Stimulated activated CD8-positive, alpha-beta memory T cell treated with anti-CD3 and anti-CD28 coated beads, Interleukin-15, amount 100 ng/mL, for 24 hours (primary cell): ENCODE measurements at places on chromosomes 5 and 9.

- DNase-seq, result no peak
Observed at GRCh38 chr9:131645078-131645776, 94.6 kb downstream of the RAPGEF1 start.

DNA sequence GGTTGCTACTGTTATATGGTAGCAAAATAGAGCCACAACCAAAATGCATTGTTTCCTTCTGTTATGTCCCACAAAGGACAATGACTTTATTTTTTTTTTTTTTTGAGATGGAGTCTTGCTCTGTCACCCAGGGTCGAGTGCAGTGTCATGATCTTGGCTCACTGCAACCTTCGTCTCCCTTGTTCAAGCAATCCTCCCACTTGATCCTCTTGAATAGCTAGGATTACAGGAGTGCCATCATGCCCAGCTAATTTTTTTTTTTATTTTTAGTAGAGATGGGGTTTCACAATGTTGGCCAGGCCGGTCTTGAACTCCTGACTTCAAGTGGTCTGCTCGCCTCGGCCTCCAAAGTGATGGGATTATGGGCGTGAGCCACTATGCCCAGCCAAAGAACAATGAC is 527.7 kb upstream of the SGCD start:
- DNase-seq, result no peak

GRCh38 chr5:96714951-96715451 is 52.8 kb downstream of the CAST start:
- no peak for DNase-seq

- DNase-seq, result no peak
Observed at GRCh38 chr5:13780081-13780480, 164.4 kb downstream of the DNAH5 start.

- DNase-seq, result no peak
Observed at GRCh38 chr5:142295084-142295758, 29.6 kb downstream of the SPRY4 start.

DNA sequence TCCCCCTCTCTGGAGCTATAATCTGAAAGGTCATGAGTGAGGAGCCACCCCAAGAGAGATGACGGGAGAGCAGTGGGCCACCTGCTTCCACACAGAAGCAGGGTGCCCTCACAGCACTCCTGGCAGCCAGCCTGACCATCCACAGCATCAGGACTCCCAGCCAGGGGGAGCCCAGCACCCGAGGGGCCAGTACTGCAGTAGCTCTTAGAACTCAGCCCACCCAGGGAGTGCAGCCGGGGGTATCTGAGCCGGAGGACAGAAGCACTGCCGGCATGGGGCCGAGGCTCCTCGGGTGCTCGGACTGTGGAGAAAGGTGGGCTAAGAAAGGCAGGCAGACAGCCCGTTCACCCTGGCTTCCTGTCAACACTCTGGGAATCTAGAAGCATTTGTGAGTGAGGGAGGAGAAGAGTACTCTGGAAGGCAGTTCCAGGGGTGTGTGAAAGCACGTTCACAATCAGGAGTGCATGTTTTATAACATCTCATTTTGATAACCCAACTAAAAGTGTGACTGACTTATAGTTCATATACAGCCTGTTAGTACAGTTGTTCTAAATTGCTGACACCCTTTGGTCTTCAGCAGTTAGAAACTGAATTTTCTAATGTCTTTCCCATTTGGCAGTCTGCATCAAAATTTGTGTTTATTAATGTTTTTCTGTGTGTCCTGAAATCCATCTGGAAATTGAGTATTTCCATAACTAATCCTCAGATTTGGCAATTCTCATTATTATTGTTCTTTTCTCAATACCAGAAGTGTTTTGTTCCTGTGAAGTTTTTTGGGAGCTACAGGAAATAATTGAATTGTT is 25.9 kb upstream of the ASPN start:
- DNase-seq, result no peak

DNA sequence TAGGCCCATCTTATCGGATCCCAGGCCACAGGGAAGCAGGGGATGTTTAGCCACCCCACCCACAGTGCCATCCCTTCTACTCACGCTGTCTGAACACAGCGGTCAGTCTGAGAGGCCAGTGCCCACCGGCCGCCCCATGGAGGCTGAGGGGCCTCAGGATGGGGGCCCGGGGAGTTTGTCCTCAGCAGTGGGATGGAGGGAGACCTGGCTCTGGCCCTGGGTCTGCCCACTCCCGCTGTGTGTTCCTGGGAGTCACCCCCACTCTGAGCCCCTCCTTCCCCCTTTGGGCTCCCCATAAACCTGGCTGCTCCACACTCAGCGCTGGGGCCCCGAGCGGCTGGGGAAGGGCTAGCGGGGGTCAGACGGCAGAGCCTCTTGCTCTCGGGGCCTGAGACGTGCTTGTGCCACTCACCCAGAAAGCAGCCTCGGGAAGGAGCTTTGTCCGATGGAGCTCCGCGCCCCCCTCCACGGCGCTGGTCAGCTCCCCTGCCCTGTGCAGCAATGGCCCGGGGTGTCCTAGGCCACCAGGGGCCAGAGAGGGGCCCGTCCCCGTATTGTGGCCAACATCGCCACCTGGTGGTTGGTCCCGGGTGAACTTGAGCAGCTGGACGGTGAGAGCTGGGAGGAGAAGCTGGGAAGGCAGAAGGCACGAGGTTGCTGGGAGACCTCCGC is 10.9 kb upstream of the LAMC3 start:
- peak; percentile 10 for DNase-seq

DNA sequence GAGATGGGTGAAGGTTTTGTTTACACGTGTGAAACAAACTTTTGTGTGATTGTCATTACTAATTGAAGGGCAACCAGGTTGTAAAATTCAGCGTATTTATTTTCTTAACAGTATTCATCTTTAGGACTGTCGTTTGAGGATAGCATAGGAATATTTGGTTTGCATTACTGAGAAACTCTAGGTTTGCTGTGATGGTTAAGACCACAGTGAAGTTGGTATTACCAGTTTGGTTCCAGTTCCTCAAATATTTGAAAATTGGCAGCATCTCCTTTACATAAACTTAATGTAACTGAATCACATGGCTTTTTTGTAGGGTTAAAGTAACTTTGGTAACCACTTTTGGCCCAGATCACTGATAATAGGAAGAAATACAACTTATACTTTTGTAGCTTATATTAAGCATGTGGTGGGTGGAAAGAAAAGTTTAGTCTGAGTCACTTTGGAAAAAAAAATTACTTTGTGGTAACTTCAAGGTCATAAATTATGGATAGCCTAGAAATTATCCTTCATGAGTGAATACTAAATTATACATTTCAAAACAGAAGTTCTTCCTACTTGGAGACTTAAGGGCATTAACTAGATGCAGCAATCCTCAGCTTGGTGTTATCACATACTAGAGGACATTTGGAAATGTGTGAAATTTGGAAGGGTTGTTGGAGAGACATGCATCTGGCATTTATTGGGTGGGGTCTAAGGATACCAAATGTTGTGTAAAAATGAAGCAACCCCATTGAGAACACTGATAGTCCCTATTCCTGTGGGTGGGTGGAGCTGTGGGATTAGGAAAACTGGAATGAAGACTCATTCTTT is 33.9 kb downstream of the G3BP1 start:
- DNase-seq, result no peak

GRCh38 chr9:113315231-113315630 is 12.1 kb upstream of the RNF183 start:
- DNase-seq, result no peak

DNA sequence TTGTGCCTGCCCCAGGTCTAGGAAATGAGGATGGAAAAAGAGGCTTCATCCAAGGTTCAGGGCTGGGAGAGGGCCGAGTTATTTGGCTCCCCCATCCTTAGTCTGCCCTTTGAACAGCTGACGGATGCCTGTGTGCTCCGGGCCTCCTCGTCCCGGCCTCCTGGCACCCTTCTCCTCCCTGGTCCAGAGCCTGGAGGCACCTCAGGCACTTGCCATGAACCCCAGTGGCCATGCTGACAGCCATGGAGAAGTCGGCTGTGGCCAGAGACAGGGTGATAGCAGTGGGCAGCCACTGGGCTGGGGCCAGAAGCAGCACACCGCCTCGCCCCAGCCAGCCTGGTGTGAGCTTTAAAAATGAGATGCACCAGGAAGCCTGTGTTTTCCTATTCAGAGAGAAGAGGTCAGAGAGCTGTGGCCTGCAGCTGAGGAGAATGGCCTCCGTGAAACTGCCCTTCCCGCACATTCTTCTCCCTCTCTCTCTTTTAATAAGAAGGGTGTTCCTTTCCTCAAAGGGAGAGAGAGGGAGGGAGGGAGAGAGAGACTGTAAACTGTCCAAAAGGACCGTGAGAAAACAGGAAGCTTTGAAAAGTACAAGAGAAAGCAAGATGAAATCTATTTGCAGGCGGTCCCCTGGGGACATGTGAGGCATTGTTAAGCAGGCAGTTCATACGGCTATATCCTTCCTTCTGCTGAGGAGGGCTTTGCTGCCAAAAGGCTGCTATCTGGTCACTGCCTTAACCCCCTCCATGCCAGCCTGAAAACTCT is 55.3 kb downstream of the ZNF366 start:
- DNase-seq, result no peak
